ENCODE measurements at places on chromosomes 4 and X.

DNA sequence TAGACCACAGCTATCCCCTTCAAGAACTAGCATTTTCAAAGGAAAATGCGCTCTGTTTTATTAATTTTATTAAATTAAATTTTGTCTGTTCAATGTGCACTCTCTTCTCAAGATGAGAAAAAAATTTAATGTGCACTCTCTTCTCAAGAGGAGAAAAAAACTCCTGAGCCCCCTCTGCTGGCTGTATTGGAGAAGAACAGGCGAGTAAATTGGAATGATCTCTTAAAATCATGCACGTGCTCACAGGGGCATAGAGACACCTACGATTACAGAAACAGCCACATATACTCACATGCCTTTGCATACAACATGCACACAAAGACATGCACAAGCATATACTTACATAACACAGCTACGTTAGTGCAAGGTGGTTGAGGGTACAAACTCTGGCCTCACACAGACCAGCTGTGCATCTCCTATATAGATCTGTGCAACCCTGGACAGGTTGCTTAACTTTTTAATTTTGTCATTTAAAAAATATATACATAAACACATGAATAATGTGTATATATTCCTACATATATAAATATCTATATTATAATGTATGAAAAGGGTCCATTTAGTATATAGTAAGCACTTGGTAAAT is 176.2 kb upstream of the CXorf66 start:
- DNase-seq, result no peak

DNA sequence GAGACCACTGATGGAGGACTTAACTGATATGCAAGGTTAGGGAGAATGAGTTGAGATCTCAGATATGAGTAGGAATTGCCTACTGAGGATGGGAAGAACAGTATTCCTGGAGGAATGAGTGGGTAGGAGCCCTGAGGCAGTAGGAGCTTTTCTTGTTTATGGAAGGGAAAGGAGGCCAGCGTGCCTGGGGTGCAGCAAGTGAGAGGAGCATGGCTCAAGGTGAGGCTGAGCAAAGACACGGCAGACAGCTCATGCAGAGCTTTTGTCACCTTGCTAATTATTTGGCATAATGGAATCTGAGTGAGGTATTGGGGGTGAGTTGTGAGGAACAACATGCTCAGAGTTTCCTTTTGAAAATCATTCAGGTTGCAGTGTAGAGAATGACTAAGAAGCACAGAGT is 65.3 kb upstream of the IBSP start:
- no peak for DNase-seq

DNA sequence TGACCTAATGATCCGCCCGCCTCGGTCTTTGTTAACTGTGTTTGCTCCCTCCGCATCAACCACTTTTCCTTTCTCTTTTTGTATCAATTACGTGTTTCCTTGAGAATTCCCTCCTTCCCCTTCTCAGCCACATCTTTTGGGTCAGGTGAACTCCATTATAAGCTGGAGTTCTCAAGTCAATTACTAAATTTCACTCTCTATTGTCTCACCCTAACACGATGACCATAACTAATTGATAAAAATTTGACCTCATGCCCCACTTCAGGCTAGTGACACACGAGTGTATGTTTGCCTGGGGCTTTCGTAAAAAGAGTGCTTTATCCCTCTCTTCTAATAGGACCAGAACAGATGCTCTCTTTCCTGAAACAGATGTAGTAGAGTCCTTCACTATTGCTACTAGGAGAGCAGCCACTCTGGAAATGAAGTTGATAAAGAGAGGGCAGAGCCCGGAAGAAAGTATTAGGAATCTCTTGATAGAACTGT is 403.6 kb upstream of the ANXA10 start:
- no peak for DNase-seq

DNA sequence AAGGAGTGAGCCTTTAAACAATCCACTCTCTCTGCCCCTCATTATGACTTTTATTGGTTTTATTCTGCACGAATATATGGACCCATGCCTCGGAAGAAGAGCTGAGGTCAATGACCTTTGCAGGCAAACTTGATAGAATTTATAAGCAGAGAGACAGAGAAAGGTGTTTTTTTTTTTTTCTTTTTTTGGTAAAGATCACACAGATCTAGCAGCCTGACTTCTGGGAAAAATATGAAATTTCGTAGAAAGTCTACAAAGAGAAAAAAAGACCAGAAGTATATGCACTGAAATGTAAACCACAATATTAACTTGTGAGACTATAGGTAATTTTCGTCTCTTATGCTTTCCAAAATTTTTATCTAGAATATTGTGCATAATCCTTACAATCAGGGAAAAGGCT is 61.6 kb downstream of the LEF1 start:
- no peak for DNase-seq

DNA sequence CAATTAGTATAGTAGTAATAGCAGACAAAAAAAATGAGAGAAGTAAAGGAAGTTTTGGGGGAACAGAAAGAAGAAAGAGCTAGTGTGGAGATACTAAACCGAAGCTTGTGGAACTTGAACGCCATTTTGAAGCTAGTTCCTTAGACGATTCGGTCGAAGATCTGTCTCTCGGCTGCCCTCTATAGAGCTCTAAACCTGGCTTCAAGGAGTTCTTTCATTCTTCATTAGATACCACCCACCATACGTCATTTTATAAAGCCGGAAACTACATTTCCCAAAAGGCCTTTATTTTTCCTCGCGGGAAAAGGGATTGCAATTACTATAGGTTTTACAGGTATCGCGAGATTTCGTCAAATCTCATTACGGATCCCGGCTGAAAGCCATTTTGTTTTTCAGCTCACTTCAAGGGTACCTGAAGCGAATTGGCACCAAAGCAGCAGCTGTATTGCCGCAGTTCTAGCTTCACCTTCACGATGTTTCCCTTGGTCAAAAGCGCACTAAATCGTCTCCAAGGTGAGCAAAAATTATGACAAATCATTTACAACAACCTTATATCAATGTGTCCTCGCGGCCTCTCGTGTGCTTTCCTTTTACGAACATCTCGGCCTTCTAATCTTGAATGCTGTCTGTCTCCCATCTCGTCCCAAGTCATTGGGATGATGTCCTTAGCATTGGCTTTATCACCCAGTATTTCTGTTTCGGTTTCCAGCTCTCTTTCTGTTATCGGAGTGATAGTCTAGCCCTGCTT is at the start of gene COX7B:
Gene COX7B (plus strand): TSS at position 388 of the 748 bp plus-strand sequence. CDS start 86 bp downstream, at position 474.
- DNase-seq, result peak; percentile 24

GRCh38 chrX:135707880-135708279 is 5.6 kb upstream of the CT45A1 start:
- no peak for DNase-seq

- no peak for DNase-seq
Measured at GRCh38 chrX:71504346-71504745, 28.6 kb upstream of the OGT start.

DNA sequence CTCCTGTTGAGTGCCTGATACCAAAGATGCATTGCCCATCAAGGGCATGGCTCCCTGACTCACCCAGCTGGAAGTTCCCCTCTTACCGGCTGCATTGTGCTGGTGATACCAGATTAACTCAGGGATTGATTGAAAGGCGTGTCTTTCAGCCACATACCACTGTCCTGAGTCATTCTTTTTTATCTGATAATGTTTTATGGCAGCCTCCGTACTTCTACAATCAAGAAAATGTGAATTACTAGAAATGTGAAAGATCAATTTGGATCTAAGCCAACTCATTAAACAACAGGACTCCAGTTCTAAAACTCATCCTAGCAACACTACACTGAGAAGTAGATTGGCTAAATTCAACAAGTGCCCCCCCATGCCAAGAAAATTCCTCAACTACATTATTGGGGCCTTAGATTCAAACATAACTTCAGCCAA is 40.0 kb downstream of the TXK start:
- no peak for DNase-seq

DNA sequence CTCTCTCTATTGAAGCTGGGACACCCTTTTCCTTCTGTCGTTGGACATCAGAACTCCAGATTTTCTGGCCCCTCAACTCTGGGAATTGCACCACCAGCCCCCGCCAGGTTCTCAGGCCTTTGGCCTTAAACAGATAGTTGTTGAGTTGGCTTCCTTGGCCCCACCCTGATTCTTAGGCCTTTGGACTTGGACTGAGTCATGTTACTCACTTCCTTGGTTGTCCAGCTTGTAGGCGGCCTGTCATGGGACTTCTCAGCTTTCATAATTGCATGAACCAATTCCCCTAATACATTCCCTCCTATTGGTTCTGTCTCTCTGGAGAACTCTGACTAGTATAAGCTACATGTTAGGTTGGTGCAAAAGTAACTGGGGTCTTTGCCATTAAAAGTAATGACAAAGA is 195.7 kb downstream of the GPAT3 start:
- DNase-seq, result no peak

- DNase-seq, result no peak
Measured at GRCh38 chr4:110109455-110109854, 89.0 kb downstream of the ELOVL6 start.

DNA sequence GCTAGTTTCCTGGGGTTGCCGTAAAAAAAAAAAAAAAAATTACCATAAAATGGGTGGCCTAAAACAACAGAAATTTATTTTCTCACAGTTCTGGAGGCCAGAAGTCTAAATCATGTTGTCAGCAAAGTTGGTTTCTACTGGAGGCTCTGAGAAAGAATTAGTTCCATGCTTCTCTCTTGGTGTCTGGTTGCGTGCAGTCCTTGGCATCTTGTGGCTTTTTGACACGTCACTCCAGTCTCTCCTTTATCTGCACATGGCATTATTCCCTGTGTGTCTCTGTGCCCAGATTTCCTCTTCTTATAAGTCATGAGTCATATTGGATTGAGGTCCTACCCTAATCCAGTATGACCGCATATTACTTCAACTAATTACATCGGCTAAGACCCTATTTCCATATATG is 38.7 kb downstream of the SPATA4 start:
- no peak for DNase-seq

- DNase-seq, result no peak
Measured at GRCh38 chr4:26964512-26964911, 103.9 kb downstream of the STIM2 start.

DNA sequence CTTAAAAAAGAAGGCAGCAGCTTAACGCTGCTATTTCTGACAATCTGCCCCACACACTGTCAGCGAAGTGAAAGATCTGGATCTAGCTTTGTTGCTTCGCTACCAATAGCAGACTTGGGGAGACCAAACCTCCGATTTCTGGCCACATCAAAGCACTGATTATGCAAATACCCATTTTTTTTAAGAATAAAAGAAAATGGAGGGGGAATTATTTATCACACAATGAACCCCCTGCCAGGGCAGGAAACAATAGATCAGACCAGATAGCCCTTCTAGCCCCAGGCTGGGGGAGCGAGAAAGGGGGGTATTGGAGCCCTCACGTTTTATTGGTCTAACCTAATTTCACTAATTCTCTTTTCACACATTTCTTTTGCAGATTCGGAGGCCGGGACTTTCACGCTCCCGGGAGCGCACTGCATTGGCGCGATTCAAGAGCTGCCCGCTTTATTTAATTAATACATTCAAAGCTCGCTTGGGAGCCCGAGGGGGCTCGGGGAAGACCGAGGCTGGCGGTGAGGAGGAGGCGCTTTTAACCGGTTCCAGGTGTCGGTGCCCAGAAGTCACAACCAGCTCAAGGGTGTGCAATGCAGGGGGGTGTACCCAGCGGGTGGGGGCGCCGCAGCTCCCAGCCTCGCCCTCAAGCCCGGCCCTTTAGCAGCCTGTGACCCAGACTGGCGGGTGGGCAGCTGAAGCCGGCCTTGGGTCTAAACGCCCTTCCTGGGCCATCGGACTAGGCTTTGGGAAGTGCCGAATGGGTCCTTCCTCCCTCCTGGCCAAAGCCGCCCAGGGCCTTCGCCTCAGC is 5.5 kb downstream of the NEUROG2 start:
- no peak for DNase-seq

DNA sequence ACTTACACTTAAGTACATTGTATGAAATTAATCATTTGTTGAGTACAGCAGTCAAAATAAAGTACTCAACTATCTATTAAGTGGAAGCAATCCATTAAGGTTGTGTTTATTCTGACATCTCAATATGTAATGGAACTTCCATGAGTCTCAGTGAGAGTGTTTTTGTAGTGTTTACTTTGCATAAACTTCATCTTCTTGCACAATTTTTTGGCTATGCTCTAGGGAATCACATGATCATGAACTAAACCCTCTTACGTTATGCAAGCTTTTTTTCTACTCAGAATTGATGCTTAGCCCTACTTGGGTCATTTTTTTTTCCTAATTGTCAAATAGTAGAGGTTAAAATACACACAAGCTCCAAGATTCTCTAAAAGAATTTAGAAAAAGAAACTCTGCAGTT is 21.1 kb upstream of the PIGA start:
- DNase-seq, result no peak

DNA sequence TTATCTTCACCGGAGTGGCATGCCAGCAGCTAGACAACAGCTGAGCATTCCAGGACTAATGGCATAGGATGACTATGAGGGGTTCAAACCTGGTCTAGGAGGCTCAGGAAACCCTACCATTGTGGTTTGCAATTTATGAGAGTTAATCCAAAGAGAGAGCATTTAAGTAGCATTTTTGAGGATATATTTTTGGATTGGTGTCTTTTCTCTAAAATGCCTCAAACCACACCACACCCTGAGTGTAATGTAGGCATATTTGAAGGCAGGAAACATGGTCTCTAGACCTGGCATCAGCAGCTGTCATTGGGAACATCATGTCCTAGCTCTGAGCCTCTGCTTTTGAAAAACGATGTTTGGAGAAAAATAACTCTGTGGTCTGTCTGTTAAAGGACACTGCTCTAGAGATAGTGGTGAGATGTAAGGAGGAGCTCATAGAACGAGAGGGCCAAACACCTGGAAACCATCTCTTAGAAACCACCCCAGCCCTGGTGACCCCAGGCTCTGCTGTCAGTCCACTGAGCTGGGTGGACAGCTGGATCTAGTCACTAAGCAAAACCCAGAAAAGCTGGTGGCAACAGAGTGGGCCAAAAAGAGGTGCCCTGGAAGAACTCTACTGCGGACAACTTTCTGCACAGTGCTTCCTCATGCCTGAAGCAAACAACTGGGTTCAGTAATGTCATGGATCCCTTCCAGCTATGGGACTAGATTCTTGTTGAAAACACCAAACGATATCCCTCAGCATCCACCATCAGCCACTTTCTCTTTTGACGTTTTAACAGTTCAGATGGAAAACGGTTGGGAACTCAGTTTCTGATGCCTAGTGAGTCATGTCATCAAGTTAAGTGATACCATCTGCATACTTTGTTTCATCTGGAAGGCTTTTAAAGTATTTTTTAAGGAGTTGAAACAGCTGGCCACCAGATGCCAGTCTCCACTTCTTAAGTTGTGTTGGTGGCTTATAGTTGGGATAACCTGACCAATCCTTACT is 100.2 kb upstream of the C1QTNF7 start:
- no peak for DNase-seq

DNA sequence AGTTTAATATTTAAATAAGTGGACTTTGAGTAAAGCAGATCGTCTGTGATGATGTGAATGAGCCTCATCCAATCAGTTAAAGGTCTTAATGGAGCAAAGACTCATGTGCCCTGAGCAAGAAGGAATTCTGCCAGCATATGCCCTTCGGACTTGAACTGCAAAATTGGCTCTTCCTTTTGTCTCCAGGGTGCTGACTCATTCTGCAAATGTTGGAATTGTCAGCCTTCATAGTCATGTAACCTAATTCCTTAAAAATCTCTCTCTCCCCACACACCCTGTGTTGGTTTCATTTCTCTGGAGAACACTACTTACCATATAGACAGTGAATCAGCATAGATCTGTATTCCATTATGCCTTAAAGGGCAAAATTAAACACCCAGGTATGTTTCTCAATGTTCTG is 609.8 kb upstream of the GALNTL6 start:
- no peak for DNase-seq

GRCh38 chrX:84907324-84907968 is 96.2 kb upstream of the APOOL start:
- no peak for DNase-seq

GRCh38 chr4:110628663-110629213 is 5.9 kb upstream of the PITX2 start:
- no peak for DNase-seq

GRCh38 chrX:100407147-100407783 is 2.8 kb downstream of the PCDH19 start:
- DNase-seq, result no peak
